AG10803 (cell line): ENCODE measurements at places on chromosomes 4 and X.
A peak's percentile ranks its signal among the peaks of the same experiment; 100 is the strongest.

GRCh38 chr4:53852343-53852742 is 212.1 kb downstream of the CHIC2 start:
- peak; percentile 73 for DNase-seq

DNA sequence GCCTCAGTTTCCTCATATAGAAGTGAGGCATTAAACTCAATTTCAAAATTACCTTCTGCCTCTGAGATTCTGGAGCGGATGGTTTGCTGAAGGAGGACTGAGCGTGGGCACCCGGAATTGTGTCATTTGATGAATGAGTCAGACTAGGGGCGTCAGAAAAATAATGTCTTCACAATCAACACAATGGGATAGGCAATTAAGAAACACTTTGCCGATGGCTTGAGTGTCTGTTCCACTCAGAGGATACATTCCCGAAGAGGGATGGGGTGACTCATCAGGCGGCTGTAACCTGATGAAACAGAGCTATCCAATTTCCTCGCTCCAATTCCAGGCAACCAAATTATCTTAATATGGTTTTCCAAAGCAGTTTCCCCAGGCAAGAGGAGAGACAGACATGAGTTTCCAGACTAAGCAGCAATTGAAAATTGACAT is 1.2 kb upstream of the CHRNA9 start:
- peak; percentile 87 for DNase-seq

DNA sequence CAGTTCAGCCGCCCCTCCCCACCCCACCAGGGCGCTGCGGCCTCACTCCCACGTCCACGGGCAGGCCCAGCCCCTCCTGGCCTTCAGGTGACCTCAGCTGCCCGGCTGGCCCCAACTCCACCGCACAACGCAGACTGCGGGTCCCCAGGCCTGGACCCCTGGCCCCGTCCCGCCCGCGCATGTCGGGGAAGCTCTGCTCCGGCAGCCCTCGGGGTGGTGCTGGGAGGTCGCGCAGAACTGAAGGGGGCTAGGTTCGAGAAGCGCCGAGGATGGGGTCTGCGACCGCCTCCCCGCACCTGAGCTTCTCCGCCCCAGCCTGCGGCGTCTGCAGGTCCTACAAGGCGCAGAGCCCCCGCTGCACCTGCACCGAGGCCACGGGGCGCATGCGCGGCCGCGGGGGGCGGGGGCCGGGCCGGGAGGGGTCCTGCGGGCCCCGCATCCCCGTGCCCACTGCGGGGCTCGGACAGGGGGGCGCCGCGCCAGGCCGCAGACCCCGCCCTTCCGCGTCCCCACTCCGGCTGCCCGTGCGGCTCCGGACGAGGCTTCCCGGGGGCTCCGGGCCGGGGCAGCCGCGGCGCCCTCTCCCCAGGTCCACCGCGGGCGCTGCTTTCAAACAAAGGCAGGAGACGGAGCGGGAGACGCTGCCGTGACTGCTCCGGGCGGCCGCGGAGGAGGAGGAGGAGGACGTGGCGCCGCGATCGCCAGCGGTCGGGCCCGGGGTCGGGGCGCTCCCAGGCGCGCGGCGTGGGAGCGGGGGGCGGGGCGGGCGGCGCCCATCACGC is 672 bp upstream of the NAT8L start:
- DNase-seq = no peak

DNA sequence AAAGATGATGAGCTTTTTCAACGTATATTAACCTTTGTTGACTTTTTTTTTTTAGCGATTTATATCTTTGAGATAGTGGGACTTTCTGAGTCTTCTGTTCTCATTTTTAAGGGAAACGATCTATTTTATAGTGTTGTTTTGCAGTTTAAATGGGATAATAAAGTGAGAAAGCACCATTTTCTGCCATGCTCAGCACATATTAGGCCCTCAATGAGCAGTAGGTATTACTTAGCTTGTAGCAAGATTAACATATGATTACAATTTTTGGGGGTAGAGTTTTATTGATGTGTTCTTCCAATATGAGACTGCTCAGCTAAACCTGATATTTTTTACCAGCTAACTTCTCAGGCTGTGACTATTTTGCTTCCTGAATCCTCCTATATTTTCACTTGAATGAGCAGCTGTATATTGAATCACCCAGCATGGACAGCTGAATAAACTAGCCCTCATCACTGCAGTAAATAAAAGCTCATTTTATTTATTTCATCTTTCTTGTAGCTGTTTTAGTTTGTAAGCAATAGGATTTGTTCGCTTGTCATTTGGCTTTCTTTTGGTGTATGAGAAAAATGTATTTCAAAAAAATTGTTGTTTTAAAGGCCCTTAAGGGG is 43.7 kb downstream of the UGT8 start:
- DNase-seq = no peak

GRCh38 chr4:155703486-155704247 is 37.0 kb downstream of the GUCY1A1 start:
- no peak for DNase-seq

- no peak for DNase-seq
Measured at GRCh38 chr4:172055498-172055897, 242.3 kb downstream of the GALNTL6 start.

DNA sequence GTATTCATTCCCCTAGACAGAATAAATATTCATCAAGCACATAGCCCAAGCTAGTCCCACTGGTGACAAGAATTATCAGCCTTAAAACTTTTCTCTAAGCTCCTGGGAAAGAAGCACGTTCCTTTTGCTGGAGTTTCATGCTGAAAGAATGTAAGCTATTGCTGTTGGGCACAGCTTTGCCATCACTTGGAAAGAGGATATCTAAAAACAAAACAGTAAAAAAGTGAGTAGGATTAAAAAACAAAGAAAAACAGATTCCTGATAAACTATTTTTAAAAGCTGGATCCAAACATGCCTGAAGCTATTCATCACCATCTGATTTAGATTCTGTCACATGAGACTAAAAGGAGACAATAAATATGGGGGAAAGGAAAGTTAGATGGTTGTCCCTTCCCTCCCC is 176.8 kb downstream of the SCFD2 start:
- DNase-seq = peak; percentile 88

- DNase-seq = no peak
Measured at GRCh38 chr4:52366621-52367020, 292.5 kb downstream of the USP46 start.

DNA sequence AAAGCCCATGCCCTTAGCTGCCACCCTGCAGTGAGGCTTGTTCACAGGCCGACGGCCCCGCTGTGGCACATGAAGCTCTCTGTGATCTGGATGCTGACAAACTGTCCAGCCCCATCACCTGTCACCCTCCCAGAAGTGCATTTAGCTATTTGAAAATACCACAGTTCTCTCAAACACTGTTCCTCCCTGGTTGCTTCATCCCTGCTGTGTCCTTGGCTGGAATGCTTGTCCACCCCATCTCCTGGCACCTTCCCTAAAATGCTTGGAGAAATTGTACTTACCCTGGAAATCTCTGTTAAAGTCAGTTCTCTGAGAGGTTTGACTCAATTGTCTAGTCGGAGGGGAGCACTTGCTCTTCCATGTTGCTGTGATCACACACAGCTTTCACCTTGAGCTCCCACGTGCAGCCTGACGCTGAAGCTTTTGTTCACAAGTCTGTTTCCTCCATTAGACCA is 10.1 kb downstream of the SYNPO2 start:
- DNase-seq = peak; percentile 47

- no peak for DNase-seq
Measured at GRCh38 chr4:56302760-56303159, 84.5 kb downstream of the AASDH start.

- peak; percentile 89 for DNase-seq
Measured at GRCh38 chr4:137310593-137311490, 221.5 kb downstream of the PCDH18 start.

GRCh38 chrX:27463187-27463586 is at the start of gene PPP4R3C:
TSS of gene PPP4R3C (minus strand) at chrX:27463341. CDS start at chrX:27463296, 45 bp downstream.
- no peak for DNase-seq

DNA sequence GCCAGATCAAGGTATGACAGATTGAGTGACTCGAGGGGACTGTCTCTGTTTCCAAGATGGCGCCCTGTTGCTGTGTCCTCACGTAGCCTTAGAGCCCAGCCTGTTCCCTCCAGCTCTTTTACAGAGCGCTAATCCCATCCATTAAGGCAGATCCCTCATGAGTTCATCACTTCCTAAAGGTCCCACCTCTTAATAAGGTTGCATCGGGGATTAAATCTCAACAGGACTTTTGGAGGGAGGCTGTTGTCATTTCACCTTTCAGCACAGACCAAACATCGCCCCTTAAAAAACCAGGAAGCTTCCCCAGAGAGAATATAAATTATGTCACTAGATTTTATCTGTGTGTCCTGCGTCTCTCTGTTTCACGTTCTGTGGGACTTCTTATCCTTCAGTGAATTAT is 32.6 kb upstream of the DHRSX start:
- DNase-seq = no peak

- peak; percentile 51 for DNase-seq
Measured at GRCh38 chr4:15649914-15650545, 5.1 kb downstream of the FBXL5 start.

- peak; percentile 56 for DNase-seq
Measured at GRCh38 chr4:143728166-143728565, 27.7 kb upstream of the FREM3 start.

GRCh38 chrX:22950269-22951266 is 49.2 kb upstream of the DDX53 start:
- DNase-seq = peak; percentile 86

- no peak for DNase-seq
Measured at GRCh38 chr4:90126805-90127204, 389 bp upstream of the CCSER1 start.

DNA sequence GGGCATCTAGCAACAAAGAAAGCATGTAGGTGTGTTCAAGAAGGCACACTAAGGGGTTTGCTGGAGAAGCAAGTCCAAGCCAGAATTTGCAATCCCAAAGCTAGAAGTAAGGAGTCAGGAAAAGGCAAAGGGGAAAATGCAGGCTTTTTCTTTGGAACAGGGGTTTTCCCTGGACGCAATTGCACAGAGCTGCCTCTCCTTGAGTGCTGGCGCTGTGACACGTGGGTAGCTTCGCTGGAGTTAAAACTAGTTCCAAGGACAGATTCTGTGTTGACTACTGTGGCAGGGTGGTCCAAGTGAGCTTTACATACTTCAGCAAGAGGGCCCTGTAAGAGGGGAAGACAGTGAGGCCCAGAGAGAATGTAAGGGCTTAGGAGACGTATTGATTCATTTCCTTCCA is 277.1 kb downstream of the ADGRA3 start:
- no peak for DNase-seq

DNA sequence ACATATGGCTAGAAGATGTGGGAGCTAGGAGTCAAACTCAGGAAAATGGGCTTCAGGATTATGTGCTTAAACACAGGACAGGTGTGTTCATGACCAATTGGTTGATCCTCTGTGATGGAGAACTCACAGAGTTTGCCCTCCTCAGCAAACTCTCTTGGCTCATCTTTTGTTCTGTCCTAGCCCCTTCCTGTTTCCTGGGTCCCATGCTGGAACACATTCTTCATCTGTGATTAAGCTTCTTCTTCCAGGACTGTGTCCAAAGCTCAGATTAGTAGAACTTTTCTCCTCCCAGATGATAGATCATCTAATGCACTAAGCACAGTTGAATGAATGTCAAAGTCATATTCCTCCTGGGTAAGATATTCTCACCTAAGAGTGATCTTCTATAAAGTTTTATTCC is 38.8 kb upstream of the TCEANC start:
- DNase-seq = no peak

GRCh38 chr4:174365018-174365587 is 81.4 kb downstream of the CEP44 start:
- DNase-seq = peak; percentile 53

GRCh38 chr4:133597251-133597650 is 448.2 kb downstream of the PCDH10 start:
- no peak for DNase-seq

DNA sequence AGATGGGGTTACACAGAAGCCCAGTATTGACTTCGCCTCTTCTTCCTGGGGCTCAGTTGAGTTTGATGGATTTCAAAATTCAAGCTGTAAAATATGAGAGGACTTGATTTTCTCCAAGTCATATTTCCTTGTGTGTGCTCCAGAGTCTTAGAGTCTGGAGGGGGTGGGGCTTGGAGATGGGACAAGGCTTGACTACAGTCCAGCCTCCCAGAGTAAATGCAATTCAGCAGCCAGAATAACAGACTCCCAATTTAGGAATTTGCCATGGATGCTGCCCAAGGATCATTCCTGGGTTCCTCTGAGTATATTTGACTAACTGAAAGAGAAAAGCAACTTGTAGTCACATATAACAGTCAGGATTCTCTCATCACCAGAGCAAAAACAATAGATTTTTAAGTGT is 53.7 kb upstream of the RBPJ start:
- peak; percentile 78 for DNase-seq

- DNase-seq = no peak
Measured at GRCh38 chr4:182194091-182194824, 48.9 kb upstream of the TENM3 start.

DNA sequence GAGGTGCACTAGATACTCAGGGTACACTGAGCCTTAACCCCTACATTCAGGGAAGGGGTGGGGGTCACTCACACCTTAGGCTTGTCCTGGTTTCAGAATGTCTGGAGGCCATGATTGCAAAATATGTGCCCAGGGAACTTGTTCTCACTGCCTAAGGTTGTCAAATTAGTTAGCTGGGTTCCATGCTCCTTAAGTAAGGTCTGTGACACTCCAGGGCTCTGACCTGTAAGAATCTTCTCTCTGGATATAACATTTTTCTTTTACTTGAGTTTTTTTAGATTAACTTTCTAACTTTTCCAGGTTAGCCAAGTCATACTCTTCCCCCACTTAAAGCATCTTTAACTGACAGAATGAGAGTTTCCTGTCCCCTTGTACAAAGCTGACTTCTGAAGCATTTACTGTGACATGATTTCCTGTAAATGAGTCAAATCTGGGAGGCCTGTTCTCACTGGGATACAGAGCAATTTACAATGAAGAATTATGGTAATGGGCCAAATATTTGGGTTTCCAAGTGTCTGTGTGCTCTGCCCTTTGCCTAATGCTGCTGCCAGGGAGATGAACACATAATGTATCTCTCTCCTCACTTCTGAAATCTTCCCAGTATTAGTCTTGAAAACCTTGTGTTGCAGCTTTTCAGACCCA is 101.7 kb downstream of the GATB start:
- DNase-seq = peak; percentile 84

DNA sequence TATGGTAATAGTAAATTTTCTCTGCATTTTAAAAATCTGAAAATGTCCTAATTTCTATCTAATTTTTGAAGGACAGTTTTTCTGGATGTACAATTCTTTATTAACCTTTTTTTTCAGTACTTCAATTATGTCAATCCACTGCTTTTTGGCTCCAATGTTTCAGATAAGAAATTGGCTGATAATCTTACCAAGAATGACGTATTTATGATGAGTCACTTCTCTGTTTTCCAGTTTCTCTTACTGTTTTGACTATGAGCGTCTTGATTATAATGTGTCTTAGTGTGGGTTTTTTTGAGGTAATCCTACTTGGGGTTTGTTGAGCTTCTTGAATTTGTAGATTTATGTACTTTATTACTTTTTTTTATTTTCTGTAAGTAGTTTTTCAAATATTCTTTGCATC is 47.2 kb downstream of the UGT2B11 start:
- DNase-seq = no peak

DNA sequence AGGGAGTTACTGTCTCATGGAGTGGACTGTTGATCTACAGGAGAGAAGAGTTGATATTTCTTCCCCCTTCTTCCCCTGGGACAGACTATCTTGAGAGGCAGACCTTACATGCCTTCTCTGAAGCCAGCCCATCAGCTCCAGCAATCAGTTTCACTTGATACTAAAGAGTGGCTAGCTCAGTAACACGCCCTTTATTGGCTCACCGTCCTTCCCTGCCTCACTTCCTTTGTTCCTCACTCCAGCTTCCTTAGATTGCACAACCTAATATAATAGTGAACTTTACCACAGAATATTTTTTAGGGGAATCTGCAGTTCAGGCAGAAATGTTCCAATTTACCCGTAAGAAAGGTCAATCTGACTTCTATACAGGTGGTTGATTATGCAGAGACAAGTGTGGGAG is 128.1 kb upstream of the NDP start:
- DNase-seq = no peak
